ENCODE measurements at places on chromosomes 16 and 17.

DNA sequence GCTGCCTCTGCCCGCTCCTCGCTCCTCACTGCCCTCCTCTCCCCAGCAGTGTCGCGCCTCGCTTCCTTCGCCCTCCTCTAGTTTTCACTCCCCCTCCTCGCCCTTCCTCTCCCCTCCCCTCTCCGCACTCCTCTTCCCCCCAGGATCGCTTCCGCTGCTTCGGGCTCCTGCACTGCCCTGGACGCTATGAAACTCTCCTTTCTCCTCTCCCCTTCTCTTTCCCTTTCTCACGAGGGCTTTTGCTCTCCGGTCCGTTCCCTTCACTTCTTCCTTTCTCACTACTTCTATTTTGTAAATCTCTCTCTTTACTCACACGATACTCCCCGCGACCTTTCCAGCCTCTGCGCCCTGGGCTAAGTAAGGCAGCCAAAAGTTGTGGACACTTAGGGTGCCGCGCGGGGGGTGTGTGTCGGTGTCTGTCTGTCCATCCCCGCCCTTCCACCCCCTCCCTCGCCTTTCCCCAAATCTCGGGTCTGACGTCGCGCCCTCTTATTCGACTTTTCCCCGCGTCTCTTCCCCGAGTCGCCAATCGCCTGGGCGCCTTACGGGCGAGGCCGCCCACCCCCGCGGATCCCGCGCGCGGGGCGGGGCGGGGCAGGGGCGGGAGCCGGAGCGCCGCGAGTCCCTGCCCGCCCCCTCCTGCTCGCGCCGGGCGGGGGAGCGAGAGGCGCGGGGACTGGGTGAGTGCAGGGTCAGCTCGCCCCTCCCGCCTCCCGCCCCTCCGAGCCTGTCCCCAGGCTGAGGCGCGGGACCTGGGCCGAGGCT lies at the start of gene IRX3:
TSS of gene IRX3 (minus strand) at position 422 of the 765 bp plus-strand sequence. CDS start 737 bp downstream, outside the sequence.
- DNase-seq = no peak

- DNase-seq = no peak
These were observed 3.9 kb downstream of the CD79B start for GRCh38 chr17:63928172-63928666.

- DNase-seq = no peak
These were observed 16.2 kb downstream of the MARCHF10 start for GRCh38 chr17:62791767-62792446.

DNA sequence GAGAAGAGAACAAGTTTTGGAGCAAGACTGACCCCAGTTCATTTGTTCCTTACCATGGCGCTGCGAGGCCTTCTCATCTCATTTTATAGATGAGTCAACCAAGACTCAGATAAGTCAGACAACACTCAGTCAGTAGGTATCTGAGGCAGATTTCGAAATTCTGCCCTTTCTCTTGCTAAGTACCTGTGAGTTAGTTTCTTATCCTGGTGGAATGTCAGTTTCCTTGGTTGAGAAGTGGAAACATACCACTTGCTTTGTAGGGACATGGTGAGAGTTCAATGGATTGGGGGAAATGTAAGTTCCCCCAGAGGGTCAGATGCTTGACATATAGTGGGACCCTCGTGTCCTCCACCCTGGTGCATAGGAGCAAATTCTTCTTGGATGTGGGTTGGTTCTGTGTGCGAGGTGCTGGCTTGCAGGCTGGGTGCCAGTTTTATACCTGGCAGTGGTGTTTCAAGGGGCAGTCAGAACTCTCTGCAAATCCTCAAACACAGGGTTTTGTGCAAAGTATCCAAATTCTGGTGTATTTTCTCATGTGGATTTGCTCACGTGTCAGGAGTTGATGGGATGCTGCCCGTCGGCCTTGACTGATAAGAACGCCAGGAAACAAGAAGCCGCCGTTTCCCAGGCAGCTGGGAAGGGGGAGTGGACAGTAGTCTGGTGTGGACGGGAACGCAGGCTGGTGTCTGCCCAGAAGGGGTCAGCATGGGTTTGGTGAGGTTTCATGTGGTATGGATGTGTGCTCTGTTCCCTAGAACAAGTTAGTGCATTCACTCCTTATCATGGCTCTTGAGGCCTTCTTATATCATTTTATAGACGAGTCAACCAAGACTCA lies 61.1 kb upstream of the CIBAR2 start:
- DNase-seq = no peak

GRCh38 chr17:71500761-71501555 lies 619.9 kb upstream of the SOX9 start:
- DNase-seq = no peak

DNA sequence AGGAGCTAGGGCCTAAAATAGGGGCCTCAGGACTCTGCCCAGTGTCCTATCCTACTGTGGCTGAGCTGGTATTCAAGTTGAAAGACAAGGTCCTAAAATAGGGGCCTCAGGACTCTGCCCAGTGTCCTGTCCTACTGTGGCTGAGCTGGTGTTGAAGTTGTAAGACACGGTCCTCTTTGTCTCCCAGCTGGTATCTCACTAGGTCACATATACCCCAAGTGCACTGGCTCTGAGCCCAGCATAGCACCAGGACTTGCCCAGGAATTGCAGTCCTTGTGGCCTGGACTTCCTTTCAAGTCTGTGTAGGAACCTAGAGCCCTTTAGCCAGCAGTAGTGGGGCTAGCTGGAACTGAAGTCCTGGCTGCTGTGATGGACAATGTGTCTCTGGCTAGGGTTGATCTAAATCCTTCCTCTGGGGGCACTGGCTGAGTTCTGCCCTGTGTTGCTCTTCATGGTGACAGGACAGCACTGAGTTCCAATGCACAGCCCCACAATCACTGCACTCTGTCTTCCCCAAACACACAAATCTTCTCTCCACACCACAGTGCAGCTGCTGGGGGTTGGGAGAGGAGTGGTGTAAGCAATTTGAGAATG lies 260.5 kb downstream of the HAPSTR1 start:
- DNase-seq = no peak

DNA sequence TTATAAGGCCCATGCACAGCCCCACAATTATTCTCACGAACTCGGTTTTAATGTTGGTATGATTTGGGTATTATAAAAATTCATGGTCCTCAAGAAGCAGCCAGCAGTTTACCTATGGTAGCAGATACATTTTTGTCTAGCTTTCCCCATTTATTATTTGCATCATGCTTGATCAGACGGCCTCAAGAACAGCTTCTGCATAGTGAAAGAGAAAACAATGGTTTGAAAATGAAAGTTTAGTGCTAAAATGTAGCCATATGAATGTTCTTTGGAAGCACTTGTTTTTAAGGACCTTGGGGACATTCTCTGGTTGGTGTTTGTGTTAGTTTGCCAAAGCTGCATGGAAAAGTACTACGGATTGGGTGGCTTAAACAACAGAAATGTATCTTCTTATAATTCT lies 72.4 kb upstream of the CPHXL start:
- DNase-seq = no peak

- no peak for DNase-seq
These were observed 53.1 kb downstream of the TEX2 start for GRCh38 chr17:64209983-64210382.

DNA sequence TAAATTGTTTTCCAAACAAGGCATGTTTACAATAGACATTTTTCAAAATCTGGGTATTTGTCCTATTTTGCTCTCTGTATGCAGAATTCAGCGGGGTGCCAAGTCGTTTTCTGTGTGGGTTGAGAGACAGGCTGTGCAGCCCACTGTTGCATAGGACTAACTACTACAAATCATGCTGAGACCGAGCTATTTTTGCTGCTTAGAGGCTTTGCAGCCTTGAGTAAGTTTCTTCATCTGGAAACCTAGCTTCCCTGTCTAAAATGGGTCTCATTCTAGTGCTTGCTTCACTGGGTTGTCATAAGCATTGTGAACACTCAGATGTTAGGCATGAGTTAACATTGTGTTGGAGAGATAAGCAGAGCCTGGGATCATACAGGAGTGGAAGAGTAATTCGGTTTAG lies 1.3 kb downstream of the PRPSAP2 start:
- DNase-seq = no peak

DNA sequence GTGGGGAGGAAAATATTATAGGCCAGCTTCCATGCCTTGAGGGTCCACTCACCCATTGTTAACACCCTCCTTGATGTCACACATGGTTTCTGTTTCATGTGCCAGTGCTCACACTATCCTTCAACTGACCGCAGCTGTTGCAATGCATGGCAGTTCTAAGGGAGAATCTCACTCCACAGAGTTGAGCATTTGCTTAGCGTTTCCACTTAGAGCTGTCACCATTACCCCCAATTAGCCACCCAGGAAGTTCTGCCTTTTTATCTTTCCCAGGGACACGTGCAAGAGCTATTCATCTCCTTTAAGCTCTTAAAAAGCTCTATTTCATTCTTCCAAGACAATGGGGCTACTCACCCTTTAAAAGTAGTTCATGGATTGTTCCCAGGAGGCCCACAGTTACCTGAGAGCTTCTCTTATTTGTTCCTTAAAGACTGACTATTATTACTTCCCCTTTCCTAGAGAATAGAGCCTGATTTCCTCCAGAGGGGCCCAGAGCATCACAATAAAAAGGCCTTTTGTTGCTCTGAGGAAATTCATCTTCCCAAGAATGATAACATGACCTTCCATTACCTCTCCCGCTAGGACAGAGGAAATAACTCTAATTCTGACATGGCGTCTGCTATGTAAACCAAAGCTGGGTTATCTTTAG lies 126.8 kb downstream of the CACNG3 start:
- DNase-seq = no peak

Data from activated T-cell treated with anti-CD3 and anti-CD28 coated beads, Interleukin-2, amount 50 U/mL, for 72 hours (primary cell).